ENCODE measurements at places on chromosomes 12 and 14.

GRCh38 chr12:40117818-40118217 lies 11.9 kb upstream of the SLC2A13 start:
- no peak for DNase-seq

DNA sequence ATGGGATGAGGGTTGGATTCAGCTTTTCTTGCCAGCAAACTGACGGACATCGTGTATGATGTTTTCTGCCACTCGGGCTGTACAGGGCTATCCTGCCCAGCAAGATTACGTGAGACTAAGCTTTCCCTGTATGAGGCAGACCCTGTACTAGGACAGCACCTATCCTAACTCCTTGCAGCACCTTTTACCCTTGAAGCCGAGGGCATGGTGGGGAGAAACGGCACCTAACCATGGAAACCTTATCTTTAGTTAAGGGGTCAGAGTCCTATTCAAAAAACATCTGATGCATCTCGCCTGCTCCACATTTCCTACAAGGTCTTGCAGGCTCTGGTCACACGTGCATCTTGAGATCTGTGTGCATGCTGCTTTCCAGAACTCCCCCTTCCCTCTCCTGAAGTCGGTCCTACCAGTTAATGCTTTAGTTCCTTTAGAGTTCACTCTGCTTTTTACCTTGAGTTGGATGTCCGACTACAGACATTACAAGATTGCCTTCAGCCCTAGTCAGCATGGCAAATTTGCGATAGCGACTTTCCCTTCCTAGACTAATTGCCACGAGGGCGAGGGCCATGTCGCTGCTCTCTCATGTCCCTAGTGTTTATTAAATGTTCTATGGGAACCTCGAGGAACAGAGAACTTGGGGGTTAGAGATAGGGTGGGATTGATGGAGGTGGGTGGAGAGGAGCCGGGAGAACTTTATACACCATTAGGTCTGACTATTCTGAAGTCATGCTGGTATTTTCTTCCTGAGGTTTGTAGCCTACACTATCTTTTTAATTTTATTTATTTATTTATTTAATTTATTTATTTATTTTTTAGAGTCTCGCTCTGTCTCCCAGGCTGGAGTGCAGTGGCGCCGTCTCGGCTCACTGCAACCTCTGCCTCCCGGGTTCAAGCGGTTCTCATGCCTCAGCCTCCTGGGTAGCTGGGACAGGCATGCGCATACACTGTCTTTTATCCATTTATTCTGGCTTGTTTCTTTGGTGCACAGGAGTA lies 6.6 kb downstream of the RAN start:
- peak; percentile 41 for DNase-seq

GRCh38 chr14:44170101-44170500 lies 337.0 kb downstream of the FSCB start:
- DNase-seq = no peak

- DNase-seq = no peak
Observed at GRCh38 chr12:74751441-74751840, 213.8 kb downstream of the ATXN7L3B start.

DNA sequence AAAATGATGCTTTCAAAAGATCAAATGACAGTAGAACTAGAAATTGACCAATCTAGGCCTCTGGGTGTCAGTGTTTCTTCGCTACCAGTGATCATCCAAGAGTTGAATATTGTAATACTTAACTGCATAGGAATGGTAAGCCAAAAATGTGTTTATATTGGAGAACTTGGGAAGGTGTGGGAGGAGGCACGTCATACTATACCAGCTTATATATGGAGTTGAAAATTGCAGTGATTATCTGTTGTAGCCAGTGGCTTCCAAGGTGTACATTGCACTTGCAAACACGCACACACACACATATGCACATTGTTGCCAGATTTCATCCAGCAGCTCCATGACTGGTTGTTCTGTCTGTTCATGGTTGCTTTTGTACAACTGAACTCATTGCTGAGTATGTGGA lies 36.1 kb downstream of the EID3 start:
- DNase-seq = no peak

DNA sequence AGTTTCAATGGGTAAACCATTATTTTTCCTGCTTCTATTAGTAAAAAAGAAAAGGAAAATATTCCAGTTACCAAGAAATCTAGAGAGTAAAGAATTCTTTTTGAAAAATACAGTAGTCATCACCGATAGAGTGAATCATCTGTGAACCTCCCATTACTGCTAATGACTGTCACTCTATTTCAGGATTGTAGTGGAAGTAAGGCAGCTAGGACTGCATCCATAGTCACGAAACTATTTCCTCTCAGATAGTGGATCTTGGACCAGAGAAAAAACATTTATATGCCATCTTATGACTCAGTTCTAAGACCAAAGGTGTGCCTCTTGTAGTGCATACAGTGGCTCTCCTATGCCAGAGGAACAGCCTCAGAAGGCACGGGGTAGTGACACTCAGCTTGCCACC lies 173.9 kb upstream of the PLEKHA5 start:
- no peak for DNase-seq
